ENCODE measurements at places on chromosomes 4 and X. TPM values are rescaled to one million over a fixed set of nuclear protein-coding genes. Genes with fewer than 3 reads are reported as not detected.

DNA sequence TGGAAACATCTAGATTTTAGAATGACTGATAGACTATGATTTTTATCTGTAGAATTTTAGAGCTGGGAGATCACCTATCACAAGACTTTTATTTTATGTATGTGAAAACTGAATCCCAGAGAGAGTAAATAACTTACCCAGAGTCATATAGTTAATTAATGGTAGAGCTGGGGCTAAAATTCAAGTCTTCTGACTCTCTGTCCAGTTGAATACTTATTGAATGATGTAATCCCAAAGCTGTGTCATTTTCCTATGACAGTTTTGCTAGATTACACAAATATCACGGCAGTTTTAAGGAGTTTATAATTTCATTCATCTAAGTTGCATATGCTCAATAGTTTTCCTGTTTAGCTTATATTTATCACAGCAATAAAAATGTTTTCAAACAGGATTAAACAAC is 6.7 kb downstream of the NRK start:
- no peak overlapping the region for H3K4me3 ChIP-seq
- no peaks in the 10 kb centered on the region for H3K36me3 ChIP-seq
- H3K4me1 ChIP-seq = no peaks in the 10 kb centered on the region
- H3K27ac ChIP-seq = no peak overlapping the region

CTAG1A gene
- not detected for polyA plus RNA-seq

CDKL2 gene
- 2.2 TPM for polyA plus RNA-seq

- peaks cover 56% of the 10 kb centered on the region for H3K36me3 ChIP-seq
- H3K4me3 ChIP-seq = no peak overlapping the region
- H3K27ac ChIP-seq = peak overlapping the region; percentile 56
- H3K4me1 ChIP-seq = peaks cover 61% of the 10 kb centered on the region
- no peaks in the 10 kb centered on the region for H3K27me3 ChIP-seq
- DNase-seq = no peak
Observed at GRCh38 chr4:184409502-184409901, 64.8 kb downstream of the IRF2 start.

DNA sequence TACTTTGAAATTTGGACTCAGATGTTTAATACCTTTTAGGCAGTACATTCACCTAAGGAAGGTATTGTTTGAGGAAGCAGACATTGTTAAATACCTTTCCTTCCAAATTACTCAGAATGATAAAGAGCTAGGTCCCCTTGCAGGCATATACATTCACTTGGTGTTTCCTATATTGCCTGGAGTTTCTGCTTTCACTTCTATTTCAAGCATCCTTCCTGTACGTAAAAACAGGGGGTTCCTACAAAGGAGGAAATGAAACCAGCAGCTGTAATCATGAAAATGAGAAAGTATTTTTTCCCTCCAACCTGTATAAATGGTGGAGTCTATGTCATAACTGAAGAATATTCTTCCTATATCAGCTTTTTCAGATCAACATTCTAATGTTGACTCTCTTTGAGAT is 90.4 kb upstream of the RASGEF1B start:
- H3K4me3 ChIP-seq = no peak overlapping the region
- no peak overlapping the region for H3K27ac ChIP-seq
- H3K36me3 ChIP-seq = no peaks in the 10 kb centered on the region
- DNase-seq = no peak
- H3K4me1 ChIP-seq = peaks cover 23% of the 10 kb centered on the region

MTTP gene
- polyA plus RNA-seq = 0.58 TPM

DNA sequence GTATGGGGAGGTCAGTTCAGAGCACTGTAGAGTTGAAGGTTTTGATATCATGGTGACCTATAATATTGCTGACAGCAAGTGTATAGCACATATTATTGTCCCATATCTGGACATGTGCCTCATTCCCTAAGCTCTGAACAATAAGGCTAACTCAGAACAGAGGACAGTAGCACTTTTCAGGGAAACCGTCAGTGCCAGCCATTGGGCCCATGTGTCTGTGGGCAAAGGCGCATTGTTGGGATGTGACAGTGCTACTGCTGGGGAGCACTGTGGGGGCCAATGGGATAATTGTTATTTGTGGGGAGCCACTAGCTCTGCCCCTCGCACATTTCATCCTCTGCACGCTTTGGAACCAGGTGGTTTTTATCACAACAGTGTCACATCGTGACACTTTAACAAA is 136.2 kb downstream of the ELOVL6 start:
- H3K4me3 ChIP-seq = no peak overlapping the region
- no peaks in the 10 kb centered on the region for H3K36me3 ChIP-seq
- H3K27me3 ChIP-seq = no peaks in the 10 kb centered on the region
- DNase-seq = no peak
- no peak overlapping the region for H3K27ac ChIP-seq

SPANXA2 gene
- polyA plus RNA-seq = not detected

- DNase-seq = peak; percentile 82
- H3K4me1 ChIP-seq = peaks cover 13% of the 10 kb centered on the region
- H3K27me3 ChIP-seq = peaks cover 18% of the 10 kb centered on the region
- H3K4me3 ChIP-seq = no peak overlapping the region
Observed at GRCh38 chr4:7206911-7207567, 14.7 kb downstream of the SORCS2 start.

GRCh38 chrX:38552721-38553120 is 8.6 kb upstream of the TSPAN7 start:
- H3K4me3 ChIP-seq = no peak overlapping the region
- DNase-seq = no peak
- no peak overlapping the region for H3K27ac ChIP-seq
- H3K27me3 ChIP-seq = no peaks in the 10 kb centered on the region
- H3K36me3 ChIP-seq = no peaks in the 10 kb centered on the region

DNA sequence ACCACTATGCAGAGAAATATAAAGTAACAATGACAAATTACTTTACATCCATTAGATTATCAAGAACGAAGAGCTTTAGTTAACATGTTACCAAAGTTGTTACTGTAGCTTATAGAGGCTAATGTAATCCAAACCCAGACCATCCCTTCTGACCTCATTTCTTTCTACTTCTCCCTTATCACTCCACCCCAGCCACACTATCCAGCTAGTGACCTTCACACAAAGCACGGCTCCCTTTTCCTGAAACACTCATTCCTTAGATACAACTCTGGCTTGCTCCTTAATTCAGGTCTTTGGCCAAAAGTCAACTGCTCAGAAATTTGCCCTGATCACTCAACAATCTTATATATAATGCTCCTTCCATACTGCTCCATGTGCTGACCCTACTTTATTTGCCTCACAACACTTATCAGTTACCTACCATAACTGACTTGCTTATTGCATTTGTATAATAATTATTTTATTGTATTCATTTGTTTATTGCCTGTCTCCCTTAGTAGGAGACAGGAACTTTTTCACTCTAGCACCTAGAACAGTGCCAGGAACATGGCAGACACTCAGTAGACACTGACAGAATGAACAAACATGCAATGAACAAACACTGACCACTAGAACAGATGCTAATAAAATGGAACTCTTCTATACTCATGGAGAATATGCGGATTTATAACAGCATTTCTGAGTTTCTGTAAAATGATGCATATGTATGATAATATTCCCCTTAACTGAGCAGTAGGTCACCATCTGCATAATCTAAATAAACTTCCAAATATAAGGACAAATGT is 67.6 kb downstream of the EIF4E start:
- H3K4me1 ChIP-seq = no peaks in the 10 kb centered on the region
- no peak overlapping the region for H3K27ac ChIP-seq
- no peaks in the 10 kb centered on the region for H3K36me3 ChIP-seq
- H3K27me3 ChIP-seq = no peaks in the 10 kb centered on the region

TMPRSS11B gene
- 0.24 TPM for polyA plus RNA-seq

NEUROG2 gene
- not detected for polyA plus RNA-seq

DNA sequence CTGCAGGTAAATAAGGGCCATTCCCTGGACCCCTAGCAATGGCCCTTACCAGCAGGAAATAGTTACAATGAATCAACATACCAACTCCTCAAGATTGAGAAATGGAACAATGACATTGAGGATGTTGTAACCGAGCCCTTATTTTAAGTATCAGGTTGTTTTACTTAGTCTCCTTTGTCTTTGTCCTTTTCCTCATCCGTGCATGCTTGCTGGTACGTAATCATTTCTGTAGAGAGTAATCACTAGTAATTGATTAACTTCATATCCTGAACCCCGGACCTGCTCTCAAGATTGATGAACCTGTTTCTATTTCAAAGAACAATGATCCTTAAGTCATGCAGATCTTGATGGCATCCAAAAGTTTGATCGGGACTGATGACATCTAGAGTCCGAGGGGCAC is 98.6 kb upstream of the LANCL3 start:
- no peak overlapping the region for H3K4me3 ChIP-seq
- no peaks in the 10 kb centered on the region for H3K4me1 ChIP-seq
- no peaks in the 10 kb centered on the region for H3K27me3 ChIP-seq
- DNase-seq = no peak

GRCh38 chr4:183154701-183155391 is 55.8 kb downstream of the WWC2 start:
- H3K27me3 ChIP-seq = no peaks in the 10 kb centered on the region
- no peak for DNase-seq
- no peak overlapping the region for H3K4me3 ChIP-seq
- no peaks in the 10 kb centered on the region for H3K4me1 ChIP-seq

DNA sequence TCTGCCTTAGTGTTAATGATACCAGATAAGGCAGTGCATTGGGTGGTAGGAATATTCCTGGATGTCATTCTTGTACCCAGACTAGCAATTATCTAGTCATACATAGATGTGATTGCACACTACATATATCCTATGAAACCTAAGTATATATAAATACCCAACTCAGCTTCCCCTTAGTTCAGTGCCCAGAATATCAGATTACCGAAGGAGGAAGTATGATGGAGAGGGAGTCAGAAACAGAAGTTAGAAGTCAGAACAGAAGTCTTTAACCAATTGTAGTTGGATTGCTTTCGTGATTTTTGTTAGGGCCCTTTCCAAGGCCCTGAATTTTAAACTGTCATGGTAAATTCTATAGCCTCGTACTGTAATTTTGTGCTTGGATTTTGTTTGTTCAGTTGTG is 42.9 kb downstream of the MOB1B start:
- no peak overlapping the region for H3K4me3 ChIP-seq
- no peaks in the 10 kb centered on the region for H3K27me3 ChIP-seq
- no peak for DNase-seq
- no peak overlapping the region for H3K27ac ChIP-seq
- no peaks in the 10 kb centered on the region for H3K36me3 ChIP-seq

GRCh38 chrX:39643550-39643949 is 454.2 kb downstream of the BCOR start:
- DNase-seq = no peak
- no peaks in the 10 kb centered on the region for H3K36me3 ChIP-seq
- no peak overlapping the region for H3K4me3 ChIP-seq
- H3K4me1 ChIP-seq = no peaks in the 10 kb centered on the region

GRCh38 chr4:39390603-39391002 is 16.1 kb upstream of the KLB start:
- H3K27me3 ChIP-seq = no peaks in the 10 kb centered on the region
- H3K4me3 ChIP-seq = no peak overlapping the region
- H3K36me3 ChIP-seq = no peaks in the 10 kb centered on the region
- DNase-seq = no peak
- H3K4me1 ChIP-seq = no peaks in the 10 kb centered on the region

Data from left lung (tissue), 14 donors.